ENCODE measurements at places on chromosomes 1 and 21. TPM values are rescaled to one million over a fixed set of nuclear protein-coding genes. Genes with fewer than 3 reads are reported as not detected.

OR2G6 gene
- polyA plus RNA-seq = not detected

RAB29 gene
- 3.7 TPM for polyA plus RNA-seq

PLEKHN1 gene
- 0.08 TPM for polyA plus RNA-seq

LEFTY2 gene
- 6.4 TPM for polyA plus RNA-seq

GNAT2 gene
- polyA plus RNA-seq = not detected

KMO gene
- polyA plus RNA-seq = 0.08 TPM

LCE2B gene
- not detected for polyA plus RNA-seq

AIRE gene
- polyA plus RNA-seq = not detected

CD53 gene
- 7.6 TPM for polyA plus RNA-seq

KCNQ4 gene
- 35.5 TPM for polyA plus RNA-seq

NPHS2 gene
- polyA plus RNA-seq = not detected

FALEC gene
- 1.1 TPM for polyA plus RNA-seq

SPRR2F gene
- not detected for polyA plus RNA-seq

RIMS3 gene
- 0.57 TPM for polyA plus RNA-seq

TPRG1L gene
- 28.5 TPM for polyA plus RNA-seq

AMPD1 gene
- polyA plus RNA-seq = 122 TPM

Data from forelimb muscle (tissue), 1 donor.